ENCODE measurements at places on chromosomes 13 and 19.

GRCh38 chr19:31348481-31349159, 616 bp downstream of the TSHZ3 start:
- DNase-seq: peak; percentile 72

DNA sequence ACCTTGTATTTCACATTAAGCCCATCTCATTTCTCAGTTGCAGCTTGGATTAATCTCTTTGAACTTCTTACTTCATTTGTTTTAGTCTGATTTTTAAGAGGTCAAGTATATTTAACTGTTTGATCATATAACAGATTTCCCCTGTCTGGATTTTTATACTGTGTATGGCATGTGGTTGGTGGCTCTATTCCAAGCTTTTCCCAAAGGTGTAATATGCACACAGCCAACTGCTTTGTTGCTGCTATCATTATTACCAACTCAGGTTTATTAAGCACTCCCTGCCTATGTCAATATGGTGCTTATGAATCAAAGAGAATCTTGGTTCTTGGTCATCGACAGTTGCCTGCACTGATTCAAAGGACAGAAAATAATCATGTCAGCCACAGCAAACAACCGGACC, 92.6 kb downstream of the RAP2A start:
- DNase-seq: no peak

DNA sequence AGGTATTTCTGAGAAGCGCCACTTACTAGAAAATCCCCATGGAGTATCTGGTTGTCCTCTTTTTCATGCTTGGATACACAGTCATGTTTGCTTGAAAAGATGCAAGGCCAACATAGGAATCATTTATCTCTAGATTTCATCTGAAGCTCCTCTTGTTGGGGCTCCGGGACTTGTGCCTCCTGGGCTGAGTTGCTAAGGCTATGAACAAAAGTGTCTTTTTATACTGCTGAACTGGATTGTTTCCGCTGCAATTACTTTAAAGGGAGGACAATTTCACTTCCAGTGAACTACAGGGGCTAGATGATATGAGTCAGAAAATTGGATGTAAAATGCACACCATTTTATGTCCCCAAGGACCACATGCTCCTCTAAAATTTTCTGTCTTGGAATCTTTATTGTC, 114.1 kb downstream of the TNFSF13B start:
- no peak for DNase-seq

DNA sequence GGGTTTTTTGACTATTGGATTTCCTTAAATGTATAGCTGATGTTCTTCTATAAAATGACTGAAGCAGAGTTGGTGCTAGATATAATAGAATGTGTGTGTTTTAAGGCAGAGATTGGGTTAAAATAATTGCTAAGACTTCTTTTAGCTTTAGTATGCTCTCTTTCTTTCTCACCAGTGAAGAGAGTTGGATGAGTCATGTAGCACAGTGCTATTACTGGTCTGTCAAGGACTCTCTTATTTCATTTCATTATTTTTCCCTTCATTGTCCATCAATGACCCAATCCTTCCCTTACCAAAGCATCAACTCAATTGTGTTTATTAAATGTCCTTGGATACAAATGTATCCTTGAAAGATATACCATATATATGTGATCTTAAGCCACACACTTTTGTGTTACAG, 268.9 kb downstream of the IRS2 start:
- no peak for DNase-seq

- no peak for DNase-seq
Measured at GRCh38 chr19:39362682-39363657, 20.7 kb downstream of the SAMD4B start.

- no peak for DNase-seq
Measured at GRCh38 chr19:51743405-51743804, 8.3 kb downstream of the FPR1 start.

Data from Right ventricle myocardium inferior (tissue), 1 donor.